Kidney tubule cell (primary cell): ENCODE measurements at places on chromosomes 11 and 22.

DNA sequence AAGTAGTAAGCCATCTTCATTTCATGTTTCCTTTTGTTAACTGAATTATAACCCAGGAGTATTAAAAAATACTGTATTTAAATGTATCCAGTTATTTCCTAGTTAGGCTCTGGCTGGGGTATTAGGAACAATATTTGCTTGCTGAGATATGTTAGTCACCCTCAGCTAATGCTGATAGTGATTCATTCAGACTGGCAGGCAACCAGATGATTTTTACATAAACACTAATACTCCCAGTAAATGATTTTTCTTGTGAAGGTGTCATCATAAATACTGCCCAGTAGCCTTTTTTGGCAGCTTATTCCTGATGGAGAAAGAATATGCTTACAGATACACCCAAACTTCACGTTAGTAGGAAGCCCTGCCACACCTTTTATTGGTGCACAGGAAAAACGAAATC lies 8.1 kb downstream of the YWHAH start:
- peak; percentile 83 for DNase-seq

- no peak for DNase-seq
These were observed 6.3 kb downstream of the DEPDC7 start for GRCh38 chr11:33021937-33022336.

- no peak for DNase-seq
These were observed 119.5 kb downstream of the ENTHD1 start for GRCh38 chr22:39773976-39774539.

DNA sequence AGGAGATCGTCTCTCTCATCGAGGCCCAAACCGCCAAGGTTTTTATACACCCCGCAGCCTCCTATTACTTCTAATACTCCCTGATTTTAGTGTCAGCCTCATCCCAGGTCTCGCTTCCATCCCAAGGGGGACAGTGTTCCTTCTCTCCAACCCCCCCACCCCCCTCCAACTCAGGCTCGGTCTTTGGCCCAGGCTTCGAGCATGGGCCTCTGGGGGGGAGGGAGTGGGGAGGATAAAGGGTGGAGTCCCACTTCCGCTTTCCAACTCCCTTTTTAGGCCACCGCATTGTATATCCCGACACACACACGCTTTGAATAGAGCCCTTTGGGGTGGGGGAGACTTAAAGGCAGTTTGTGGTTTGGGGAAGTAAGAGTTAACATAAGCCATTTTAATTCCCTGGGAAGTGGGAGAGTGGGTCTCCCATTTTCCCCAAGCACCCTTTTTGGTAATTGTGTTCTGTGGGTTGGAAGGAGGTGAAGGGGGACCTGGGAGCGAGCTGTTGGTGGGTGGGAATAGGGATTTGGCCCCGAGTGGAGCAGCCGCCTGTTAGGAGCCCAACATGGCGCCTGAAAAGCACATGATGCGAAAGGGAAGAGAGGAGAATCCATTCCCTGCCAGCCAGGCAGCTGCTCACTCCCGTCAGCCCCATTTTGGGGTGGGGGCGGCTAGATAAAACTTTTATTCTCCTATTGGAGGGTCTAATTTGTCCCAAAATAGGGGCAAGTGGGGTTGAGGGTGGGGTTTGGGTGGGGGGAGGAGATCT lies 844 bp downstream of the PCF11 start:
- DNase-seq: peak; percentile 53

GRCh38 chr11:84247926-84248325 lies 961.8 kb upstream of the CCDC90B start:
- peak; percentile 28 for DNase-seq
